Effector memory CD4-positive, alpha-beta T cell (primary cell): ENCODE measurements at places on chromosomes 5 and 9.

DNA sequence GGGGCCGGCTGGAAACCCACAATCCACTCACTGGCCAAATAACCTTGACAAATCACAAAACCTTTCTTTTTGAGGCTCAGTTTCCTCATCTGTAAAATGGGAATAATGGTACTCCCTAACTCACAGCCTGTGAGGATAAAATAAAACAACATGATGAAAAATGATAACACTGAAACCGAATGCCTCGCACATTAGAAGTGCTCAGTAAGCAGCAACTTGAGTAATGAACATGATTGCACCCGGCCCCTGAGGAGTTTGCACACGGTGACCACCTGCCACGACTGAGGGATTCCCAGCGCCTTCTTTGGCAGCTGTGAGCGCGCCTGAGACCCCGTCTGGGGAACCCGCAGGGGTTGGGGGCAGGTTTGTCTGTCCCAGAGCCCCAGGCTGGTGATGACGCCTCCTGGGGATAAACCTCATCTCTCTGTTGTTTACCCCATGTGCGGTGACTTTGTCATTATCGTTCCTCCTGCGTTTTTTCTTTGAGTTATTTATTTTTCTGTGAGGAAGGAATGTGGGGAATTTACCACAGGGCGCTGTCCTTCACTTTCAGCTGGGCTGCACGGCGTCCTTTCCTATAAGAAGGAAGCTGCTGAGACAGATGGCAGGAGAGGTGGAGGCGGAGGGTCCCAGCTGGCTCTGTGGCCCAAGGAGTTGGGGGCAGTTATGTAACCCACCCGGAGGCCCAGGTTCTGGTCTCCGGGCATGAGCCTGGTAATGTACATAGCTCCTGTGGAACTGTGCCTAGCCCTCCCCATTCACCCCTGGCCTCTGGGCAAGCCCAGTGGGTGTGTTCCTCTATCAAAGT is 3.0 kb upstream of the SYNPO start:
- no peak for DNase-seq

DNA sequence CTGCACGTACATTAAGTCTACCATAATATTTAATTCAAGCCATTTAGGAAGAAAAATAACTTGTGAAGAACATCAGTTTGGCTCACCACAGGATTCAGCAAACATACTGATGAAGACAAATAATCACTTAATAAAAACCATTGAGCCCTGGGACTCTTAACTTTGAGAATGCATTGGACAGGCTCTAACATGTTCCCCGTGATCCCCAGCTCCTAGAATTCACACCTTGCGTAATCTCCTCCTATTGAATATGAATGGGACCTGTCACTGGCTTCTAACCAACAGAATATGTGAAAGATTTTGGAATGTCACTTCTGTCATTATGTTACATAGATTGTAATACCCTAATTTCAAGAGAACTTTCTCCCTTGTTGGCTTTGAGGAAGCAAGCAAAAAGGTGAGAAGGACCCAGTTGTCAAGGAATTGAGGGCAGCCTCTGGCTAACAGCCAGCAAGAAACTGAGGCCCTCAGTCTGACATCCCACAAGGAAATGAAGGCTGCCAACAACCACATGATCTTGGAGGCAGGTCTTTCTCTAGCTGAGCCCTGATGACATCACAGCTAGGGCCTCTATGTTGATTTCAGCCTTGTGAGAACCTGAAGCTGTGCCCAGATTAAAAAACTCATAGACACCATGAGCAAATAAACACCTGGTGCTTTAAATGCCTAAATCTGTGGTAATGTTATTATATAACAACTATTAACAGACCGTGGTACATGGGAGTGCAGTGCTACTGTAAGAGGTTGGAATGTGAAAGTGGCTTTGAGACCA is 433.2 kb downstream of the SEMA5A start:
- no peak for DNase-seq

GRCh38 chr5:9655641-9656040 is 25.5 kb upstream of the TAS2R1 start:
- DNase-seq = no peak

DNA sequence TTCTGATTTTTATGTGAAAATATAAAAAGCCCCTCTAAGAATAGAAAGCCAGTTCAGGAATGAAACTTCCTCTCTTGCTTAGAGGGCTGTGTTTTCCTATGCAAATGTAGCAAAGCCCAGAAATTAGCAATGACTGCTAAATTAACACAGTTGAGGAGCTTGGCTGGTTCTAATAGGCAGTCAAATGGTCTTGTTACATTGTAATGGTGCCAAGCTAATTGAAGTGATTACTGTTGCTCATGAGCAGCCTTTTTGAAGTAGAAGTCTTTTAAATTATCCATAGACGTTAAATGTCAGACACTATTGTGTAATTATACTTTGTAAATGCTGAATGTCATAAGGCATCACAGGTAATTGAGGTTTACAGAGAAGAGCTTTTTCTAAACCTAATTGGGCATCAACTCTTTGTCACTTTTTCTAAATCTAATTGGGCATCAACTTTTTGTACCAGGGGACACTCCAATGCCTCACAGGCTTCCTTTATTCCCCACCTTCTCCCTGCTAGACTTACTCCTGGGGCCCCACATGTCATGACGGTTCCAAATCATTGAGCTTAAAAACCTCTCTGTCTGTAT is 229.1 kb downstream of the PSAT1 start:
- no peak for DNase-seq

- DNase-seq = no peak
Observed at GRCh38 chr5:76622973-76623596, at the start of gene F2RL2. F2RL2 (minus strand) TSS chr5:76623403; CDS start chr5:76623230, 173 bp downstream.

DNA sequence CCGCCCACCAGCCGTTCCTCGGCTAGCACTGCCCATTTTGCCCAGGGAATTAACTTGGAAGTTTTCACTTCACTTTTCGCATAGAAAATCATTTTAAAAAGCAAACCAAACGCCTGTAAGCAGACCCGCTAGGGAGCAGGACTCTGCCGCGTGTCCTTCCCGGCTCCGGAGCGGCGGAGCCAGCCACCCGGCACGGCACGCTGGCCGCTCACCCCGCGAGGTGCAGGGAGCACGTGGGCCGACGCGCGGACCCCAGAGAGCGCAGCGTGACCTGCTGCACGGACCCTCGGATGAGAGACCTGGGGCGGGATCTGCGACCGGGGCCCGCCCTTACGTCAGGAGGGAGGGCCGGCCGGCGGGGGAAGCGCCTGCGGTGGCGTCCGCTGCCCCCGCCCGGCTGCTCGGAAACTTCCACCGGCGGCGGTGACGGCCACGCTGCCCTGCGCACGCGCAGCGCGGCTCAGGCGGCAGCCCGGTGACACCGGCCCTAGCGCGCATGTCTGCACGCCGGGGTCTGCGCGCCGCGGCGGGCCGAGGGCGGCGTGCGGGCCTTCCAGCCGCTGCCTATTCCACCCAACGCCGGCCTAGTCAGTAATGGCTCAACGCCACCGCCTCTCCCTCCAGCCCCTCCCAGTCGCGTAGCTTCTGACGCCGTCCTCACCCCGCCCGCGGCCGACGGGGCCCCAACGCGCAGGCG is 507 bp upstream of the TENT4A start:
- DNase-seq = peak; percentile 96

DNA sequence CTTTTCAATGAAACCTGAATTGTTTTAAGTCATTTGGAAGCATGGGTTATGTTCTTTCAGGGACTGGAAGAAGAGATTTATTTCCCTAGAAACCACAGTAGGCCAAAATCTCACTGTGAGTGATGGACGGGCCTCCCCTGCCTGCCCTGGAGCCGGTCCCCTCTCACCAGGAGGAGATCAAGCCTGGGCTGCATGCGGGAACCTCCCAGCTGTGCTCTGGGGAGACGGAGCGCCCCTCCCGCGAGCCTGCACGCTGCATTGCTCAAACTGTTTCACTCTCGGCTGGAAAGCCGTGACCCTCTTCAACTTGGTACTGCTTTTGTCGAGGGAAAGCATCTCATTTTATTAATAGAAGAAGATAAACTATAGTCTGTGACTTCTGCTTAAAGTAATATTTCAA is 85.4 kb downstream of the IRX2 start:
- DNase-seq = no peak

GRCh38 chr9:129640086-129640870 is 1.7 kb downstream of the ASB6 start:
- no peak for DNase-seq

DNA sequence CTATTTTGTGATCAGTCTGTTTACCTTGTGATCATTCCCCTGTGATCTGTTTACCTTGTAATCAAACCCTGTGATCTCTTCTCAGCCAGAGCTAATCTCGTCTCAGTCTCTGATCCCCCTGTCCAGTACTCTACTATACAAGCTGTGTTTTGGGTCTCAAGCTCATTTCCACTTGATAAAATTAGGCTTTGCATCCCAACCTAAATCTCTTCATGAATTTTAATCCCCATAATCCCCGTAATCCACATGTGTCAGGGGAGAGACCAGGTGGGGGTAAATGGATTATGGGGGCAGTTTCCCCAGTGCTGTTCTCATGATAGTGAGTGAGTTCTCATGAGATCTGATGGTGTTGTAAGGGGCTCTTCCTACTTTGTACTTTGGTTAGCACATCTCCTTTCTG is 157.2 kb downstream of the PRR16 start:
- DNase-seq = no peak

DNA sequence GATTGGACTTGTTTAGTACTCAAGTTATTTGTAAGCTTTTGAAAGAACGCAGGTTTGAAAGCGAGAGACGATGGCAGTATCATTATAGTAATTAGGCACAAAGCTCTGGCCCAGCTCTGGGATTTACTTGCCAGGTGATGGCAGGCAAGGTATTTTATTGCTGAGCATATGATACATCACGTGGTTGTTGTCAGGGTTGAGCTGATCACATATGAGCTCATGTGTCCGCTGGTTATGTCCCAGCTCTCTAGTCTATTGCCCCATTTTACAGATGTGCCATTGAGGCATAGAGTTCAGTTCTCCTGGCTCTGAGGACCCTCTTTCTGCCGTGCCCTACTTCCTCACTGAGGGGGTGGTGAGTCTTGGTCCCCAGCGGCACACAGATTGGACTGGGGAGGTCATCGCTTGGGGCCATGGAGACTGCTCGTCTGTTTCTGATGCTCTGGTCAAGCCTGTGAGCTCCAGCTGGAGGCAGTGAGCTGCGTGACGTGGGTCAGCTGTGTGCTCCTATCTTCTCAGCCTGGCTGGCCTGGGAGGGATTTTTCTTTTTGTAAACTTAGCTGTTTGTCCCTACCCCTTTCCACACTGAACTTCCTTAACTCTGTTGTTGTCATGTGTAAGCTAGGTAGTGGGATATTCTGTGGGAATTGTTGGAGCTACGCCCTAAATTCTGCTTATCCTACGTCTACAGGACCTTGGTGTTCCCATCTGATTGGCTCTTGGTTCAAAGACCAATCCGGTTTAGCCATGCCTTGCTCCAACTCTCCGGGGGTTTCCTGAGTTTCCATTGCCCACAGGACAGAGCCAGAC is 2.2 kb downstream of the NXNL2 start:
- no peak for DNase-seq

GRCh38 chr5:128318691-128319090 is 219.4 kb downstream of the FBN2 start:
- no peak for DNase-seq

GRCh38 chr9:136206602-136207275 is 1.8 kb upstream of the LHX3 start:
- DNase-seq = no peak

DNA sequence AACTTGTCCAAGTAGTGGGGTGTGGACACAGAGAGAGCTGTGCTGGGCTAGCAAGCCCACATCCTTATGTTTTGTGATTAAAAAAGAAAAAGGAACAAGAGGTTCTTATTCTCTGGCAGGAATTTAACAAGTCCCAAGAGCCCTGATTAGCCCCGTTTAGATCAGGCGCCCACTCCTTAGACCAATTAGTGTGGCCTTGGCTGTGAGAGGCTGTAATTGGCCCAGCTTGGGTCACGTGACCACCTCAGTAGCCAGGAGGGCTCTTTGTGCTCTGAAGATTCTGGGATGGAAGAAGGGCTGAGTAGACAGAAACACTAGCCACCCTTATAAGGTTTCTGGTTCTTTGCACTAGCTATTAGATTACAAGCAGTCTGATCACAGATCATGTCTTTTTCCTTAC is 31.1 kb downstream of the GCNT4 start:
- DNase-seq = no peak

DNA sequence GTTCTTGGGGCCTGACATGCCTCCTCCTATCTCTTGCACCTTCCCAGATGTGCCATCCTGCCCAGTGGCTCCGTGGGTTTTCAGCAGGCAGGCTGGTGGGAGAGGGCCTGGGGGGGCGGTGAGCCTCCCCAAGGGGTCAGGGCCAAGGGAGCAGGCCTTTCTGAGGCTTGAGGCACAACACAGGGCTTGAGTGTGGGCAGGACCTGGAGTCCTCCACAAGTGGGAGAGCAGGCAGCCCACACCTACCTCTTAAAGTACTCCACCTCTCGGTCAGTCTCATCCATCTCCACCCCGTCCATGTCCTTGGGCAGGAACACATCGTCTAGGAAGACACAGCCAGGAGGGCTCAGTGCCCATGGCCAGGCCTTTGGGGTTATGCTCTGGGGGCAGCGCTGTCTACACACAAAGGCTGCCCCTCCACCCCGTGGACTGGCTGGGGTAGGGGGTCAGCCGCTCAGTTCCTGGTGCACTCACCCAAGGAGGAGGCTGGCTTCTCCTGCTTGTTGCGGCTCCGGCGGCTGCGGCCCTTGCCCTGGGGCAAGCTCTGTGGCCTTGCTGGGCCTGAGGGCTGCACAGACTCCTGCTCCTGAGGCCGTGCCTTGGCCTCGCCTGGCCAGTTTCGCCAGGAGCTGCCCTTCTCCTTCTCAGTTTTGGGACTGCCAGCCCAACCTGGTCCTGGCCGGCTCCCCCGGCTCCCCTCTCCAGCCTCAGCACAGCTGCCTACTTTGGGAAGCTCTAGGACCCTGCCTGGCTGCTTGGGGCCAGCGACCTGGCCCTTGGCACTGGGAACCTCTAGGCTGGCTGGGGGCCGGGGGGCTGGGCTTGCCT is 7.2 kb upstream of the DDX41 start:
- no peak for DNase-seq

- DNase-seq = no peak
Observed at GRCh38 chr5:107557051-107557658, 113.6 kb downstream of the EFNA5 start.

- DNase-seq = no peak
Observed at GRCh38 chr5:159680095-159680494, 236.2 kb upstream of the ADRA1B start.

- DNase-seq = no peak
Observed at GRCh38 chr9:83346655-83347420, 191.4 kb downstream of the FRMD3 start.

GRCh38 chr5:159262472-159262858 is 625 bp upstream of the UBLCP1 start:
- DNase-seq = no peak

DNA sequence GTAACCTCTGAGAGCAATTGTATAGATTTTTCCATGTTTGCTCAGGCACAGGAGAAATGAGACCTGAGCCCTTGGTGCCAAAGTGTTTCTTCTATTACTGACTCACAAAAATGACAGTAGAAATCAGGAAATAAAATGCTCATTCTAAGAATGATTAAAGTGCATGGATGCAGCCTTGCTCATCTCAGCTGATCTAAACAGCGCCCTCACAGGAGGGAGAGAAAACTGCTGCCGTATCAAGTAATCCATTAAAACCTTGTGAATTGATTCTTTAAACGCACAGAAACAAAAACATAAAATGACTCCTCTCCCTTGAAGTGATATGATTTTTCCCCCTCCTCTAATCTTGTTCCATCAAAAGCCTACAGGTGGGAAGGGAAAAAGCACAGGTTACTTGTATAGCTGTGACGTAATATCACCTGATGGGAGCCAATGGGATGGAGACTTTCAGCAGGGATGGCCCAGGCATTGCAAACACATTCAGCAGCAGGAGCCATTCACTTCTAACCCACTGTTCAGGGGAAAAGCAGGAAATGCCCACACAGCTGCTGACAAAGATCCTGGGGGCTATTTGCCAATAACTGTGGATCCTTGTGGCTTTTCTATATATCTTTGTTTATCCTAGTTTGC is 76.7 kb downstream of the PLCXD3 start:
- no peak for DNase-seq
